ENCODE measurements at places on chromosomes 13 and 19.
A peak's percentile ranks its signal among the peaks of the same experiment; 100 is the strongest.

- no peak for DNase-seq
These were observed 543.0 kb downstream of the IRS2 start for GRCh38 chr13:109243311-109243951.

DNA sequence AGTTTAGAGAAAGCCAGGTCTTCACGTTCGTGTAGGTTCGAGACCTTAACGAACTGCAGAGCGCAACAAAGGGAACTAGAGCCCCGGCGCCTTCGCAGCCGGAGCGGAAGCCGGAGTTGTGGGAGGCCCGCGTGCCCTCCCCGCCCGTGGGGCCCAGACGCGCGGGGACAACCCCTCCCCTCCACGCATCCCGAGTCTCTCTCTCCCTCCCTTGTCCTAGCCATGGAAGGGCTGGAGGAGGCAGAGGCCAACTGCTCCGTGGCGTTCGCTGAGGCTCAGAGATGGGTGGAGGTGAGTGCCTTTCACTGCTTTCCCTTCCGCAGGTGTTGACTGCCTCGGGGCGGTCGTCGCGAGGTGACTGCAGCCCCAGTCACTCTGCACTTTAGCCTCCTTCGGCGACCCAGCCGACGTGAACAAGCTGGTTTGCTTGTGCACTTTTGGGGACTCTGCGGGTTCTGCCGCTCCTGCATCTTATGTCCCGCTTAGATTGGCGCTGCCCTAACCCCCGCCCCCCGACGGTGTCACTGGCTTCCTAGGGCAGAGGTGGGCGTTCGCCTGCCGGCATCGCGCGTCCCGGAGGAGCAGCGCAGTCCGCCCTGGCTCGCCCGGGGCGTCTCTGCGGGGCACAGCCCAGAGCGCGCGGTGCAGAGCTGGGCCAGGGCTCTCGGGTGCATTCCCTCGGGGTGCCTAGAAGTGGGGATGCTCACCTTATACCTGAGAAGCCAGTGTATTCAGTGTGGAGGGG lies 478 bp downstream of the LMO7 start:
- DNase-seq: no peak

GRCh38 chr13:44292545-44292944 lies 81.1 kb upstream of the SERP2 start:
- no peak for DNase-seq

GRCh38 chr13:80574113-80574850 lies 233.4 kb upstream of the SPRY2 start:
- no peak for DNase-seq

- peak; percentile 50 for DNase-seq
These were observed 436 bp upstream of the BBC3 start for GRCh38 chr19:47231215-47232054.

- no peak for DNase-seq
These were observed 248.3 kb upstream of the SLITRK1 start for GRCh38 chr13:84130495-84131114.

- DNase-seq: no peak
These were observed 5.7 kb upstream of the SPACA4 start for GRCh38 chr19:48600679-48601417.
